ENCODE measurements at places on chromosomes 5 and 9.

DNA sequence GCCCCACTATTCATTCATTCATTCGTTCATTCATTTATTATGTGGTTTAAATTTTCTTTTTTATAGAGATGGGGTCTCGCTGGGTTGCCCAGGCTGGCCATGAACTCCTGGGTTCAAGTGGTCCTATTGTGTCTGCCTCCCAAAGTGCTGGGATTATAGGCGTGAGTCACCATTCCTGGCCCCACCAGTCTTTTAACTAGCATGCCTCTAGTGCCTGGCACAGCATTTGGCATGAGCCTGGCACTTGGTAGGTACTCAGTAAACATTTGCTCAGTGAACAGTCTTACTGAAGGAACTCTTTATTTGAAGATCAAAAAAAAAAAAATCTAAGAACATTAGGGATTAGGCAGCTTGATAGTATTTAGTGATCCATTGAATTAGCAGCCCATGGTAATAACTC, 98.1 kb downstream of the KDM4C start:
- no peak for DNase-seq

- no peak for DNase-seq
Observed at GRCh38 chr9:78383130-78383529, 86.2 kb downstream of the PSAT1 start.

DNA sequence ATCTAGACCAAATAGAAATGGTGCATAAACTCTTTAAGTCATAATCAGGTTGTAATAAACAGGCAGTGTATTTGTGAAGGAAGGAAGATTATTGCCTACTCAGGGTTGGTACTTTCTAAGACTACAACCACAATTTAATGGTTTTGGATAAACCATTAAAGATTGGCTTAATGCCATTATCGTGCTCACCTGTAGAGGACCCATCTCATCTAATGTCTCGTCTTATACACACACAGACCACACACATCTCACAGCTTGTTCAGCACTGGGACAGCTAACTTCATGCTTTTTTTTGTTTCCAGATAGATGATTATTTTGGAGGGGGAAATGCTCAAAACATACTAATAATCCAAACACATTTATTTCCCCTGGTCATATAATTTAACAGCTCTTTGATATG, 175.7 kb upstream of the SLC12A2 start:
- DNase-seq, result no peak

DNA sequence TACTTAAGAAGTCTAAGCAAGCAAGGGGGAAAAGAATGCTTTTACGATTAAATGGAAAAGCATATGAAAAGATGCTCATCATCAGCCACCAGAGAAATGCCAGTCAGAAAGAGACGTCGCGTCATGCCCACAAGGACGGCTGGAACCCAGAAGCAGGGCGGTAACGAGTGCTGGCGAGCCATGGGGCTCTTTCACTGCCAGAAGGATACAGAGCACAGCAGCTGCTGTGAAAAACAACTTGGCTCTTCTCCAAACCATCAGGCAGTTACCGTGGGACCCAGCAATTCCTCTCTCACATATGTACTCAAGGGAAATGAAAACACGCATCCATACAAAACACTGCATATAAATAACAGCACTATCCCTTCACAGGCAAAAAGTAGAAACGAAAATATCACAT, 95.5 kb downstream of the CAMSAP1 start:
- no peak for DNase-seq

GRCh38 chr9:95979446-95979845, 104.0 kb downstream of the ERCC6L2 start:
- DNase-seq, result no peak

DNA sequence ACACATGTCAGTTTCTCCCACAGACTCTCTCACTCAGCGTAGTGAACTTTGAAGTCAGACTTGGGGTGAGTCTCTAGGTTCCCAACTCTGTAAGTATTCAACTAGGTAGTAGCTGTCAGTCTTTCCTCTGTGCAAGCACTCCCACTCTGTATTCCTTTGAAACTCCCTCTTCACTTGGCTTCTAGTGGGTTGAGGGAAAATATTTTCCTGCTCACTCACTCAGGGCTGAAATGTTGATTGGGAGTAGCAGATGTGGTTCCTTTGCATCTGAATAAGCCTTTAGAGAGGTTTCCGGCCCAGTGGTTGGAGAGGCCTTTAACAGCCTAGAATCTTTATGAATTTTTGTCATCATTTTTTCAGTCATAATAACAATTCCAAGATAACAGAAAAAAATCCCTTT, 18.1 kb upstream of the ARRDC3 start:
- no peak for DNase-seq

DNA sequence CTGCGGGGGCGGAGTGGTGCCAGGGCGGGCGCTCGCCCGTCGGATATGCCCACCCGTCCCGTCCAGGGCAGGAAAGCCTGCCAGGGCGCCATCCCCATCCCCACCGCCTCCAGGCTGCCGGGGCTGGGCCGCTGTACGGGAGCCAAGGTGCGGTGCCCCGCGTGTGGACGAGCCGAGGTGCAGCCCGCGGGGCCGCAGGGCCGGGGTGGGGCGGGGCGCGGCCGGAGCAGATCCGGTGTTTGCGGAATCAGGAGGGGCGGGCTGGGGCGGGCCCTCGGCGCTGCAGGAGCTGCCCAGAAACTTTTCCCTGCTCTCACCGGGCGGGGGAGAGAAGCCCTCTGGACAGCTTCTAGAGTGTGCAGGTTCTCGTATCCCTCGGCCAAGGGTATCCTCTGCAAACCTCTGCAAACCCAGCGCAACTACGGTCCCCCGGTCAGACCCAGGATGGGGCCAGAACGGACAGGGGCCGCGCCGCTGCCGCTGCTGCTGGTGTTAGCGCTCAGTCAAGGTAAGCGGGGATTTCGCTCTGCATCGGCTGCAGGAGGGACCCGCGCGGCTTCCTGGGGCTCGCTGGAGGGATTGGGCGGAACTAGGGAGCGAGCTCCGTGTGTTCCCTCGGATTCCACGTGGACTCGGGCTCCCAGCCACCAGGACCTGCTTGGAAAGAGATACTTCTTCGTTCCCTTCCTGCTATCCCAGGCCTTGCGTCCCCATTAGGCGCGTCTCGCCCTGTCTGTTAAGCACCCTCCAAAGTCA, at the start of gene ITGA2:
TSS of gene ITGA2 (plus strand) at position 328 of the 756 bp plus-strand sequence. CDS start at position 445, 117 bp downstream.
- DNase-seq, result no peak

DNA sequence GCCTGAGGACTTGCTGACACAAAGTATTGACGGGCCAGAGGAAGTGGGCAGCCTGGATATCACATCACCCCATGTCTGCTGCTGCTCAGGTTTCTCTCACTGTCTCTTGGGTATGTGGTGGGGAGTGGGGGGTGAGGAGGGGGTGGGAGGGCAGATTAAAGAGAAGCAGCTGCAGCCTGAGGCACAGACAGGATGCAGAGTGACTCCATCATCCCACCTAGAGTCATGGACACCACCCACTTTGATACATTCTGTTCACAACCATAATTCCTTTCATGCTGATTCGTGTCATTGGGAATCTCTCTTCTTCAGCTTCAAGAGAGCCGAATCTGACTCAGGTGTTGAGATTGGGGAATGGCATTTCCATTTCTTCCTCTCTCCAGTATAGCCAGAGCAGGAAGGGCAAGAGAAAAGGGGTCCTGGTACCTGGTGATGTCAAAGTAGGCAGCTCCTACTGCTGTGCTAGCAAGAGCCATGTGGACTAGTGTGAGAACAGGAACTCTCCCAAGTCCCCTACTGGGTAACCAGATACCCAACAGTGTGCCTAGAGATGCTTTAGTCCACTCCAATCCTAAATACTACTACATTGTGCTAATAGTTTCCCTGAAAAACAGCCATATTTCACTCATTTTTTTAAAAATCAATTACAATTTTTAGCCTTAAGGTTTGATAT, 22.4 kb downstream of the GRAMD2B start:
- no peak for DNase-seq

GRCh38 chr5:40904994-40905306, 4.3 kb upstream of the C7 start:
- no peak for DNase-seq

- no peak for DNase-seq
Observed at GRCh38 chr5:141590127-141590526, 28.7 kb downstream of the DIAPH1 start.

DNA sequence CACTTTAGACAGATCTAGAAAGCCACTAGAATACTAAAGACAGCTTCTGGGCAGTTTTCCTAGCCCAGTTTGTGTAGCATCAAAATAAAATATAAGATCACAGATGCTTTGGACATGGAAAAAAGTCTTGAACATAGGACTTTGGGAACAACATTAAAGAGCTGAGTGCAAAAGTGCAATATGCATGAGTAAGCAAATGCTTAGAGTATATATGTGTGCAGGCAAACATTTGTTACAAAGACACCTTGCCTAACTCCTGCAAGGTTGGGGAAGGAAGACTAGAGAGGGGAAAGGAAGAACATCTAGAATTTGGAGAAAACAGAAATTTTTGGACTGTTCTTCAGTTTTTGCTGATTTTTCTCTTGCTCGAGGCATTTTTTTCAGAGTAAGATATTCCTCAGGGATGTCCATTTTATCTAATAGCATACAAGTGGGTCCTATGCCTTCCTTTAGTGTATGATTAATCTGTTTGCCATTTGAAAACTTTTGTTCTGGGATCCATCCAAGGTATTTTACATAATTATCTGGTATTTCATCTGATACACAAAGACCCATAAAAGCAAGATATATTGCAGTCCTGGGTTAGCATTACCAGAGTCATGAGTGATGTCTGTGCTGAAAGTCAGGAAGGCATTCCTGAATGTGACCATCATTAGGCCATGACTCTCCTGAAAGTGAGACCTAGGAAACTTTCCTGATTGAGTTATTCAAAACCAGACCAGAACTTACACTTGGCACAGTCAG, 142.0 kb upstream of the RGMB start:
- DNase-seq, result no peak

DNA sequence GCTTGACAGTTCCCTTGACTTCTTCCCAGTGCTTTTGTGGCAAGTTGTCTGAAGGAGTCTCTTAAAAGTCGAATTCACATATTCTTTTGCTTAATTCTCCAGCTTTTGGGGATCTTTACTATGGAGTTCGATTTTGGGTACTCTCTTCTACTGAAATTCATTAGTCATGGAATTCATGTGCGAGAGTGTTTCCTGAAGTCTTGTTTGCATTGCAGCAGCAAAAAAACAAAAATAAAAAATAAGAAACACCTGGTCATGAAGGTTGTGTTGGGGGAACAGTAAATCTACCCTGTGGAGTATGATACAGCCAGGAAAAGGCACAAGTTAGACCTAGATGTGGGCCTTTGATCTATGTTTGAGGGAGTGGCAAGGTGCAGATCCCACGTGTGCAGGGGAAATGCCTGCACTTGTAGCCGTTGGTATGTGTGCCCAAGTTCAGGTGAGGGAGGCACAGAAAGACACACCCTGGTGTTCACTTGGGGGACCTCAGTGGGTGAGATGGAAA, 55.2 kb downstream of the CFAP77 start:
- no peak for DNase-seq

GRCh38 chr5:56279291-56279690, 46.2 kb upstream of the ANKRD55 start:
- DNase-seq, result no peak

DNA sequence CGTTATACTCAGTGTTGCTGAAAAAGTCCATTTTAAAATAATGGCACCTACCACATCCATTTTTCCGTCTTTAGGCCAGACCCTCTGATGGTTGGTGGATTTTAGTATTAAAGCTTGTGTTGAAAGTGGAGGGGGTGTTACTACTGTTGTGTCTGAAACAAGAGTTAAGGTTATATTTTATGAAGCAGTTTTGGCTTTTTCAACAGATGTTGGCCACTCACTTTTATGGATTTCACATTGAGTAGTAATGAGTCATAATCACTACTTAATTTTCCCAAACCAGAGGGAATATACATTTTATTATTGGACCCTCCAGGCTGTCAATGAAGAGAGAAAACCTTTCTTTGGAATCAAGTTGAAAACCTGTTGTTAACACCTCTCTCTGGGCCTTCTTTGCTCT, 88.0 kb downstream of the TRIO start:
- DNase-seq, result no peak

- DNase-seq, result no peak
Observed at GRCh38 chr9:133374612-133375115, 1.2 kb downstream of the SURF4 start.

GRCh38 chr9:22528485-22528884, 81.9 kb downstream of the DMRTA1 start:
- DNase-seq, result no peak

DNA sequence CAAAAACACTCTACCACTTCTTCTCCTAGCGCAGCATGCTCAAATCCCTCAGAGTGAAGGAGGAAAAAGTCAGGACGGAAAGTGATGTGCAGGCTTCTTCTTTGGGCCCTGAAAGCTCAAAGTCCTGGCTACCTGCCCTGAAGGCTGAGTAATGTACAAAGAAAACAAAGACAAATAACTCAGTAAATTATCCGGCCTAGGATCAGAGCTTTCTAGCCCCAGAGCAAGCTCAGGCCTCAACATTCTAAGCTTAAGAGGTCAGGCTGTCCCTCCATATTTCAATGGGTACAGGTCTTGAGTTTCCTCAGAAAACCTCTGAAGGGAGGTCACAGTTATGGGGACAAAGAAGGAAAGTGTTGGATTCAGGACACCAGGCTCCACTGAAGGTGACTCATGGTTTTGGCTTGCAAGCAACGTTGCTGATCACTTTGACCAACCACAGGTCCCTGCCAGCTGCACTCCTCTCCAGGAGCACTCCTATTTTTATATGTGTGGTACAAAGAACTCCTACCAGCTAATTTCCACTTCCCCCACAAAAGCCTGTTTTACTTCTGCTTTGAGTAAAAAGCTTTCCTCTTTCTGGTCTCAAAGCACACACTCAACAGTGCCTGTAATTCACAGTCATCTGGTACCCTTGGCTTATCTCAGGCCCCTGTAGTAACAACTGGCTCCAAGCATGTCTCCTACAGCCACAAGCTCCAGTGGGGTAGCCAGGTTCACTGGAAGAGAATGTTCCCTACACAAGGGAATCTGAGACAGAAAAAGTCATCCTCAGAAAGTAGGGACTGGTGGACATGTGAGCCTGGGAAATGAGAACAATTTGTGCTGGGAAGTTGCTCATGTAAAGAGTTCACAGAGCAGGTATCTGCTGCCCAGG, 115.7 kb downstream of the UGCG start:
- no peak for DNase-seq

All from NCI-H2227 treated with DMSO at 0.1 percent for 48 hours (cell line).